ENCODE measurements at places on chromosomes 6 and 20. TPM values are rescaled to one million over a fixed set of nuclear protein-coding genes. Genes with fewer than 3 reads are reported as not detected.

DNA sequence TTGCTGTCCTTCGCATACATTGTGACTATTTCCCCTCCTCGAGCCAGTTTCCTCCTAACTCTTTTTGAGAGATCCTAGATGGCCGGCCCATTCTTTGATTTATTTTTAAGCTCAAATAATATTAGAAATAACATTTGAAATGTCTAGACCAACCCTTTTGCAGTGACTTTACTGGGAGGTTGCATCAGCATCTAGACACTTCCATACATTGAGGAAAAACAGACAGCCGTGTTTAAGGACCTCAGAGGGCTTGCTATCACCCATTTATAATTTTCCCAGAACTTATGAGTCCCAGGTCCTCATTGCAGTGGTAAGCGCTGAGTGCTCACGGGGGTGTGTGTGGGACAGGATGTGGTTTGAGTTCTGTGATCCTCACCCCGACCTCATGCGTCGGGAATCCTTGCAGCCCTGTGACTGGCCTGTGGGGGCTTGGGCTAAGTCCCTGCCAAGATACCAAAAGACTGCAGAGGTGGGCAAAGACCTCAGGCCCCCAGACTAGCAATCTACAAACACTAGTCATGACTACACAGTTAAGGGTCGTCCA, at the start of gene GPX5:
Gene GPX5, plus strand, starts transcription at position 386 of the 544 bp plus-strand sequence. Its CDS starts 133 bp downstream, at position 519.
- no peak for DNase-seq

Gene EPB41L1
- total RNA-seq = 35.8 TPM

GRCh38 chr20:33777816-33778215, 33.3 kb upstream of the CHMP4B start:
- DNase-seq = no peak

Gene REPS1
- 86.1 TPM for total RNA-seq

Gene TEAD3
- 9.7 TPM for total RNA-seq

Gene PRDM1
- 0.37 TPM for total RNA-seq

Gene AKAP12
- 60.8 TPM for total RNA-seq

Gene GGTLC1
- total RNA-seq = not detected
